NCI-H1092 treated with DMSO at 0.1 percent for 48 hours (cell line): ENCODE measurements at places on chromosomes 13 and 19.

GRCh38 chr13:80083853-80084676, 256.9 kb downstream of the SPRY2 start:
- DNase-seq = peak; percentile 26

DNA sequence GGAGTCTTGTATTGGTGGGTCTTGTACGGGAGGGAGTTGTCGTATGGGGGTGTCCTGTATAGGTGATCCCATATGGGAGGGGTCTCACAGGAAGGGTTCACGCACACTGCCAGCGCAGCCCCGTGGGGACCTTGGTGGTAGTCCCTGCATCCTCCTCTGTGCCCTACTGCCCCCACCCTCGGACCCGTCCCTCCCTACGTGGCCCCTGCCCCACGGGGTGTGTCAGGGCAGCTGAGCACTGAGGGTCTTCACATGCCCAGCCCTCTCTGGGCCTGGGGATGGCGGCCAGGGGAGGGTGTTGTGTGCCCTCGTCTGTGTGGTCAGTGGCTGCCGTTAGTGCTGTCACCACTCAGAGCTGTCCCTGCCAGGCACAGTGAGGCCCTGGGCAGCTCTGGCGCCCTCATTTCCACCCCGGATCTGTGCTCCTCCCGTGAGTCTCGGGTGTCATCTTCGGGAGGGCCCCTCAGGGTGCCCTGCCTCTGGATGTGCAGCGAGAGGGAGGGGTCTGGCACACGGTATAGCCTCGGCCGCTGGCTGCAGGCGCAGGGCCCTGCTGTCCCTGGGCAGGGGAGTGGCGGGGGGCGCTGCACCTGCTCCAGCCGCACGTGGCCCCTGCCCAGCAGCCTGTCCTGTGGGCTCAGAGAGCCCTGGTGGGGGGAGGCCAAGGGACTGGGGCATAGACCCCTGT, 16.0 kb upstream of the GNA15 start:
- no peak for DNase-seq

DNA sequence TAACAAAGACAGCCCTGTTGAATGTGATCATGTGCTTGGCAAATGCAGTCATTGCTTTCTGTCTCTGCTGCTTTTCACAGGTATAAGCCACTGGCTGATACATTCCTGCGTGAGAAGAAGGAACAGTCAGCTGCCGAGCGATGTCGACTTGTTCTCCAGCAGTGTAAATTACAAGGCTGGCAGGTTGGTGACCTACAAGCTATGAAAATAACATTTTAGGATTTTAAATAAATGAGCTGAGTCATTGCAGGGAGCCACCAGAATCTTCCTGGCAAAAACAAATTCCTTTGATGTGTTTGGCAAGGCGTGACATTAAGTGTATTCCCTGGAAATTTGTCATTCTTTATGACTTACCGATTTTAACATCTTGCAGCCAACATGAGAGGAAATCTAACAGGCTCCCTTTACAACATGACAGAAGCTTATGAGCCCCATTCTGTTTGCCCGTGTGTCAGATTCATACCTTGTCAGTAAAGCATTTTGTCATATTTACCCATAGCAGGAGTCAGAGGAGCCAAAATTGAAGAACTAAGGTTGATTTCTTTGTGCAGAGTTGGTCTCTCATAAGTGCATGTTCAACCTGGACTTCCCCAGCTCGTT, 471.4 kb downstream of the MYO16 start:
- DNase-seq = no peak

DNA sequence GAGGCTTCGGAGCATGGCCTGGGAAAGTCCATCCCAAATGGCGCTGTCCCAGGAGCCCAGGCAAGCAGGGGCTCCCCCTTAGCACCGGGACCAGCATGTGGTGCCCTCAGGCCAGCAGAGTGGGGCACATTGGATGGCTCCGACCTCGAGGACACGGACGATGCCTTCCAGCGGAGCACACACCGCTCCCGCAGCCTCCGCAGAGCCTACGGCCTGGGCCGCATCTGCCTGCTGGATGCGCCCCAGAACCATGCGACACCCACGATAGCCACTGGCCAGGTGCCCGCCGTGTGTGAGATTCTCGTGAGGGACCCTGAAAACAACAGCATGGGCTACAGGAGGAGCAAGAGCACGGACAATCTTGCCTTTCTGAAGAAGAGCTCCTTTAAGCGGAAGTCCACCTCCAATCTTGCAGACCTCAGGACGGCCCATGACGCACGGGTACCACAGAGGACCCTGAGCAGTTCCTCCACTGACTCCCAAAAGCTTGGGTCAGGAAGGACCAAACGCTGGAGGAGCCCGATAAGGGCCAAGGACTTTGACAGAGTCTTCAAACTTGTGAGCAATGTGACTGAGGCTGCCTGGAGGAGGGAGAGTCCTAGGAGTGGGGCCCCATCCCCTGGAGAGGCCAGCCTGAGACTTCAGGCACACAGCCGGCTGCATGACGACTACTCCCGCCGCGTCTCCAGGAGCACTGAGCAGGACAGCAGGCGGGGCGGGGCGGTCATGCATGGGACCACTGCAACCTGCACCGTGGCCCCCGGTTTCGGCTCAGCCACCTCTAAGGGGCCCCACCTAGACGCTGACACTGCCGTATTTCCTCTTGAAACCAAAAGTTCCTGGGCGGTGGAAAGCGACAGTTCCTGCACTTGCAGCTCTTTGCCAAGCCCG, 63.1 kb downstream of the SPATA13 start:
- no peak for DNase-seq

DNA sequence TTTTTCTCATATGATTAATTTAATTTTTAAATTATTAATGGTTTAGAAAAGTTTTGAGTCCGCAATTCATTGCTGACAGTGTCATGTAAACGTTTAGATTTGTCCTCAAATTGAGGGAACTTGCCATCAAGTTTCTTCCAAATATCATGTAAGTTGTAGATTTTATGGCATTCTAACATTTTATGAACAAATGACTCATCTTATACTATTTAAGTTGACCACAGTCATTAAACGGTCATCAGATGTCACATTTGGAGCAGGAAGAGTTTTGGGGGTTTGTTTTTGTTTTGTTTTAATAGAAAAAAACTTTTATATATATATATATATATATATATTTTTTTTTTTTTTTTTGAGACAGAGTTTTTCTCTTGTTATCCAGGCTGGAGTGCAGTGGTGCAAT, 4.3 kb downstream of the ZNF114 start:
- DNase-seq = no peak

DNA sequence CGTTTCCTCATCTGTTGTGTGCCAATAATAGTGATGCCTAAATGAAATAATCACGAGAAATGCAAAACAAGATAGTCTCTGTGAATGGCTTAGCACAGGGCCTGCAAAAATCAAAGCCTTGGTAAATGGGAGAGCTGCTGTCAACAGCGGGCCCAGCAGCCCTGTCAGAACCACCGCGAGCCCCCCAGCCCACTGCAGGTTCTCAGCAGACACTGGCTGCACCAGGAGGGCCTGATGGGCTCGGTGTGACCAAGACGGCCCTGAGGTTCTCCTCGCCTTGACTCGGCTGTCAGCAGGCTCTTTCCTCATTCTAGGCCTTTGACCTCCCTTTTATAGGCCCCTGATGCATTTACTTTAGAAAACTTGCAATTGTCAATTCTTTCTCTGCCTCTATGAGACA, 90.9 kb upstream of the GPR183 start:
- no peak for DNase-seq

DNA sequence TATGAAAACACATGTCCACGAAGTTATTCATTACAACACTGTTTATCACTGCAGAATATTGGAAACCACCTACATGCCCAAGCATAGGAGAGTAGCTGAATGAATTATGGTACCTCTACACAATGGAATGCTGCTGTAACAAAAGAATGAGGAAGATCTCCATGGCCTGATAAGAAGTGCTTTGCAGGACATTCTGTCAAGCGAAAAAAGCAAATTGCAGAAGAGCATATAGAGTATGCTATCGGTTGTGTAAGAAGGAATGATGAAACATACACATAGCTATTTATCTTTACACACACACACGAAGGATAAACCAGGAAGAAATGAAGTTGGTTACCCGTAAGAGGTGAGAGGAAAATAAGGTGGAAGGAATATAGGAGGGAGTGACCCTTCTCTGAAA, 37.5 kb upstream of the CEACAM20 start:
- no peak for DNase-seq

GRCh38 chr13:83168590-83168989, 713.7 kb downstream of the SLITRK1 start:
- DNase-seq = no peak

GRCh38 chr13:33125821-33126570, 109.8 kb downstream of the KL start:
- DNase-seq = no peak

DNA sequence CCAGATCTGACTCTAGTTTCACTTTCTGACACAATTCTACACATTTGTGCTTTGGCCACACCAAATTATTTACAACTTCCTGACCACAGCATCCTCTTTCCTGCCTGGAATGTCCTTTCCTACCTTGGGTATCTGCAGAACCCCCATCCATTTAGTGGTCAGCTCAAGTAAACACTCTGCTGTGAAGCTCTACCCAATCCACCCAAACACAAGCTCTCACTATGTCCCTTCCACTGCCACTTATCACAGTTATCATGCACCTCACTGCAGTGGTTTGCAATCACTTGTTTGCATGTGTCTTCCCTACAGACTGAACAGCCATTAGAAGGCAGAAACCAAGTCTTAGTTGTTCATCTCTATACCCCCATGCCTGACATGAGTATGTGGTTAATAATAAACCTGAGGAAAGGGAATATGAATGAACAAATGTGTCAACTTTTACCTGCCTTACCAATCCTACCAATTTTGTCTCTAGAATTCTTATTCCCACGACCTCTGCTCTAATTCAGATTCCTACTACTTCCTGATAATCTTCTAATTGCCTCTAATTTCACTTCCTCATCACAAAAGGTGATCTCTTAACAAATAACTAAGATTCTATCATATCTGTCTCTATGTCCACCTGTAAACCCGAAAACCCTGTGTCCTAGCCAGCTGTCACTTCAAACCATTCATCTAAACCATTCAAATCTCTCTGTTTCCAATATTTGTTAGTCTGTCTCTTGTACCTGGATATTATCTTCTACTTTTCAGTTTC, 25.1 kb downstream of the LNX2 start:
- no peak for DNase-seq

GRCh38 chr13:73140801-73141200, 82.0 kb downstream of the KLF5 start:
- peak; percentile 43 for DNase-seq

DNA sequence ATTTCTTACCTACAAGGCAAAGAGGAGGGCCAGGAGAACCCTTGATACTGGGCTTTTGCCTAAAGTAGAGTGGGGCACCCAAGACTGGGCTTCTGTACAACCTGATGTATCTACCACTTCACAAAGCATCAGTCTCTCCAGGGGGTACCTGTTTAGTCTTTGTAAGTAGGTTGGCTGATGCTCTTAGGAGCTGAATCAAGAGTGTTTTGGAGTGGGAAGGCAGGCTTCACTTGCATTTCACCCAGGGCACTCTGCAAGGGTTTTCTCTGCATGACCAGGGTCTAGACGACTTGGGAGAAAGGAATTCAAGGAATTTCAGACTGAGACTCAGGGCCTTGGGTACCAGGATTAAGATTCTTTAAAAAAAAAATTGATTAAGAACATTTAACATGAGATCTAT, 361.5 kb downstream of the RFC3 start:
- no peak for DNase-seq

DNA sequence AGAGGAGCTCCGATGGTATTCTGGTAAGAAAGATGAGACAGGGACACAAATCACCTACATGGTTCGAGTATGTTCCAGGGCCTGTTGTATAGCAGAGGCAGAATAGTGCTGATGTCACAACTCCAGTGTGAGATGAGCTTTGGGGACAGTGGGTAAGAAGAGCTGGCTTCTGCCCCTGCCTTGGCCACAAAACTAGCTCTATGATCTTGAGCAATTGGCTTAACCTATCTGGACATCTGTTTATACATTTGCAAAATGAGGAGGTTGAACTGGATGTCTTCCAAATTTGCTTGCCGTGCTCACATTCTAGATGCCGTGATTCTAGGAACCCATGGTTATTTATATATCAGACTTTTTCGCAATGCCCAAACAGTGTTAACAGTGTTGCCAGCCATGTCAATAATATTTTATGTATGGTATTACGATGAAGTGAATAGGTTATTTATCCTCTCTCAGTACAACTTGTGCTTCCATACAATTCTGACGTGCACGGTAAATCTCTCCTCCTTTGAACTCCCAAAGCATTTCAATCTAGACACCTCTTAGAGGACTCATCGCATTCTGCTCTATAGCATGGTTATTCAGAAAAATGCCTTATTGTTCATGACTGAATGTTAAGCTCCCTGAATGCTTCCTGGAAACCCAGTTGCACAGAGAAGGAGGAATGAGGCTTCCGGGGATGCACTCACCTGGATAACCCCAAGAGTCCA, 316.0 kb downstream of the FOXO1 start:
- no peak for DNase-seq

DNA sequence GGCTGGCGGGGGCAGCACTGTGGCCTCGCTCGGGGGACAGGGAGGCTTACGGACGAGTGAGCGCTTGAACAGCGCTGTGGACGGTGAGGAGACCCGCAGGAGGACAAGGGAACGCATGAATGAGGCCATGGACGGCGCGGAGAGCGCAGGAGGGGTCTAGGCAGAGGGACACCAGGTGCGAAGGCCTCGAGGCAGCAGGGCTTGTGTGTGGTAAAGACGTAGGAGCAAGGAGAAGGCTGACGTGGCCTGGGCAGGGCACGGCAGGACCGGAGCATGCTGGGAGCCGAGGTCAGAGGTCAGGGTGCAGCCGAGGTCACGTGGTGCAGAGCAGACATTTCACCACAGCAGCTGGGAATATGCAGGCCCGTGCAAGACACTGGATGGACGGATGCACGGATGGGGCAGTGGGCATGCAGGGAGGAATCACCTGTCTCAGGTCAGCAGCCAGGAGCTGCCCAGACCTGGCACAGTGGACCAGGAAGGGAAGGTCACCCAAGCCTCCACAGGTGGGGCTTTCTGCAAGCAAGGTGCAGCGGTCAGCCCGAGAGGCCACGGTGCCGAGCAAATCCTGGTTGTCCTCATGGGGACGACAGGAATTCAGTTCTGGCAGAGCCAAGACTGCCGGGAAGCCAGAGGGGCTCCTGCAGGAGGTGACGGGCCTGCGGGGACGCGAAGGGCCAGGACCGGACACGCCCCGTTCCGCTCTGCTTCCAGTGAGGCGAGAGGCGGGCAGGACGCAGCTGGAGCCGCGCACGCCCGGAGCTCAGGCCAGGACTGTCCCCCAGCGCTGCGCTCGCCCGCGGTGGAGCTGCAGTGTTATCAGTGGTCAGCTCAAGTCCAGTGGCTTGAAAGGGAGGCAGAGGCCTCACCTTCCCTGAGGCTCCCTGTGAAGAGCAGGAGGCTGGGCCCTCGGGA, 72.2 kb downstream of the RASA3 start:
- DNase-seq = no peak

- DNase-seq = no peak
Measured at GRCh38 chr13:21615427-21615826, 11.5 kb upstream of the MICU2 start.

GRCh38 chr13:53174545-53174944, 145.9 kb downstream of the OLFM4 start:
- DNase-seq = no peak

- DNase-seq = no peak
Measured at GRCh38 chr19:11678504-11678903, 60.2 kb downstream of the ZNF823 start.

- DNase-seq = peak; percentile 69
Measured at GRCh38 chr19:2332341-2333026, 4.0 kb downstream of the SPPL2B start.
